ENCODE measurements at places on chromosomes 7 and 10.

GRCh38 chr7:108038986-108039385 is 36.0 kb upstream of the LAMB1 start:
- DNase-seq = no peak

DNA sequence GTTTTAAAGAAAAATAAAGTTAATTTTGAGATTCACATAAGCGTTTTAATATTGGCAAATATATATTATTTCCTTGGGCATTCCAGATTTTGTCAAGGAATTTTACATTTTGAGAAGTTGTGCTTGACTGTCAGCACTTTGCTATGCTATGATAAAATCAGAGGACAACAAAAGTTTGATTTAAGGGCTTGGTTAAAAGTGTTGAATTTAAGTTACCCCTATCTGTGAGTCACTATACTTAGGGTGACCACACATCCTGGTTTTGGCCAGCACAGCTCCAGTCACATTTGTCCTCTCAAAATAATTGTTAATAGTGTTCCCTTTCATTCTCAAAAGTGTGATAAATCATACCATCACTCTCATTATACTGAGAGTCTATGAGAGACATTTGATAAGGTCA is 34.2 kb upstream of the ANK3 start:
- DNase-seq = no peak

GRCh38 chr7:128710481-128710880 is 28.7 kb upstream of the CALU start:
- DNase-seq = no peak

GRCh38 chr10:35927990-35928488 is 285.9 kb upstream of the FZD8 start:
- no peak for DNase-seq

- DNase-seq = no peak
Measured at GRCh38 chr10:35855155-35855947, 213.3 kb upstream of the FZD8 start.

DNA sequence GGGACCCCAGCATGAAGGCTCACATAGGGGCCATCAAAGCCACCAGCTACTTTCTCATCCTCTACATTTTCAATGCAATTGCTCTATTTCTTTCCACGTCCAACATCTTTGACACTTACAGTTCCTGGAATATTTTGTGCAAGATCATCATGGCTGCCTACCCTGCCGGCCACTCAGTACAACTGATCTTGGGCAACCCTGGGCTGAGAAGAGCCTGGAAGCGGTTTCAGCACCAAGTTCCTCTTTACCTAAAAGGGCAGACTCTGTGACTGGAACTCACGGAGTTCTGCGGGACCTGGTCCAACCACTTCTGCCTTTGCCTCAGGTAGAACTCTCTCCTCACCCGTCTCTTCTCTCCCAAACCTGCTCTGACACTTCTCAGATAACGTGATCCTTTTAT is 945 bp downstream of the TAS2R40 start:
- no peak for DNase-seq

GRCh38 chr7:117072620-117073118 is 119.4 kb downstream of the ST7 start:
- DNase-seq = no peak

DNA sequence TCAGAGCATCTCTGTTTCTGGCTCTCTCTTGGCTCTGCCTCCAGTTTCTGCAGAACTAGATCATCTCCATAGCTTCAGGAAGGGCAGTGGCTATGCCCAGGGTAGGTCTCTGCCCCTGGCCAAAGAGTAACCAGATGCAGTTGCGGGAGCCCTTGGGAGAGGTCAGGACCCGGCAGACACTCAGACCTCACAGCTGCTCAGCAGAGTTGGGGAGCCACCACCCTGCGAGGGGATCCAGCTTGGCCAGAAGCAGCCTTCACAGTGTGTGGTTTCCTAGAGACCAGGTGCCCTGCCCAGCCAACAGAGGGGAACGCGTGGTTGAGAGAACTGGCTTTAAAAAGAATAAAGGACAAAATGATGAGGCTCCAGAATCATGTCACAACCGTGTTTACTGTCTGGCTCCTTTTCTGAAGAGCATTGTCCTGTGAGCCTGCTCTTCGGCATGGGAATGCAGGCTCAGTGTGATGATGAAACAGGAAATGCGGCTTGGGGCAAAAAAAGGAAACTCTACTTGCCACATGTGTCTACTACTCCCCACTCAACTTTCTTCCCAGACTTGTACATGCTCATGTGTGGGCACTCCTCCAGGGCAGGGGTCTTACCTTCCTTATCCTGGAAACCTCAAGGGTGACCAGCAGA is 243.1 kb downstream of the INHBA start:
- no peak for DNase-seq

GRCh38 chr7:28355635-28356319 is 56.5 kb upstream of the CREB5 start:
- DNase-seq = no peak

DNA sequence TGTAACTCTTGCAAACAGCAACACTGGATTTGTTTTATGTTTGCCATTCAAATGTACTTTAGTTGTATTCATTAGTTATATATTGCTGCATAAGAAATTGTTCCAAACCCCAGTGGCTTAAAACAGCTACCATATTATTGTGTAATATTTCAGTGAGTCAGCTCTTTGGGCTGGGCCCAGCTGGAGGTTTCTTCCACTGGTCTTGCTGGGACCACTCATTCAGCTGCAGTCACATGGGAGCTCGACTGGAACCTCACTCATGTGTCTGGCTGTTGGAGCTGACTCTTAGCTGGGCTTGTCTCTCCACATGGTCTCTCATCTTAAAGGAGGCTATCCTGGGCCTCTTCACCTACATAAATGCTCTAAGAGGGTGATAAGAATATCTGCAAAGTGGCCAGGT is 23.2 kb upstream of the PIP4K2A start:
- DNase-seq = no peak

DNA sequence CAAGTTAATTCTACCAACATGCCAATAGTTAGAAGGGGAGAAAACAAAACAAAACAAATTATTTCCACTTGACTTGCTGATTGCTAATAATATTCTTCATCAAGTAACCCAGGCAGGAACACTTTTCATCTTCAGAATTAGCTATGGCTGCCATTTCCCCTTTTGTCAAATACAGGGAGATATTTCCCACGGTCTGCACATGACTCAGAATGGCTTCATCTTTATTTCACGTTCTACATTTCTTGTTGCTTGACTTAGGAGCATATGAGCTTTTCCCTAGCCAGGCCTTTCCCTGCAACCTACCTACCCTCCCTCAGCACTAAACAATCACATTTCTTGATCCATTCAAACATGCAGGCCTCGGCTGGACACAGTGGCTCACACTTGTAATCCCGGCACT is 6.5 kb downstream of the CPVL start:
- no peak for DNase-seq
